A549 treated with ZK216348 at 1 μM for 4 hours (cell line): ENCODE measurements at places on chromosomes 3 and 15. TPM values are rescaled to one million over a fixed set of nuclear protein-coding genes. Genes with fewer than 3 reads are reported as not detected.

The DUOXA2 gene
- total RNA-seq, result not detected in 5 replicates

The SLC9C1 gene
- total RNA-seq, result not detected in 5 replicates

The STXBP5L gene
- total RNA-seq, result not detected in 5 replicates

The CSPG4 gene
- 0.04 to 0.27 TPM (median 0.09 TPM) in 5 replicates for total RNA-seq

The LTF gene
- total RNA-seq, result not detected in 5 replicates

The PDCD6IP gene
- 118 to 182 TPM (median 169 TPM) in 5 replicates for total RNA-seq
